Activated CD4-positive, alpha-beta T cell treated with anti-CD3 and anti-CD28 coated beads, Interleukin-2, amount 50 U/mL, for 4 hours (primary cell): ENCODE measurements at places on chromosomes 4 and X.

- no peak for DNase-seq
Measured at GRCh38 chrX:133627673-133628072, 212.4 kb upstream of the GPC4 start.

GRCh38 chrX:64204252-64204651, 1.3 kb downstream of the AMER1 start:
- no peak for DNase-seq

GRCh38 chr4:77072195-77072753, 3.5 kb downstream of the CCNI start:
- DNase-seq = peak; percentile 39

- DNase-seq = peak; percentile 3
Measured at GRCh38 chrX:53440621-53441517, 6.7 kb upstream of the HSD17B10 start.

- DNase-seq = no peak
Measured at GRCh38 chrX:101337776-101338271, 10.7 kb downstream of the TIMM8A start.

GRCh38 chr4:137226900-137227299, 305.4 kb downstream of the PCDH18 start:
- DNase-seq = no peak

DNA sequence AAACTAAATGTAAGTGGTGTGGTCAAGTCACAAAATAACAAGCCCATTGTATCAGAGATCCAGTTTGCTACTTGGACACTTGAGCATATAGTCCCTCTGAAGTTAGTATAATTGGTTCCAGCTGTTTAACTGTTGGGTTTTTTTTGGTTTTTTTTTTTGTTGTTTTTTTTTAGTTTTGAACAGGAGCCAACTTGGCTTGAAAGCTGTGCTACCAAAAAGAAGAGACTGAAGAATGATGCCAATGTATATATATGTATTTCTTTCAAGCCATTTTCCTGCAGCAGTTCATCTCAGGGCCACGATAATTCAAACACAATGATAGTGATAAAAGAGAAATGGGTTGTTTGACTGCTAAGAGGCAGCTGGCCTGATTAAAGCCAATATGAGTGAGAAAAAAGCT, 138.3 kb downstream of the PCDH18 start:
- DNase-seq = no peak

DNA sequence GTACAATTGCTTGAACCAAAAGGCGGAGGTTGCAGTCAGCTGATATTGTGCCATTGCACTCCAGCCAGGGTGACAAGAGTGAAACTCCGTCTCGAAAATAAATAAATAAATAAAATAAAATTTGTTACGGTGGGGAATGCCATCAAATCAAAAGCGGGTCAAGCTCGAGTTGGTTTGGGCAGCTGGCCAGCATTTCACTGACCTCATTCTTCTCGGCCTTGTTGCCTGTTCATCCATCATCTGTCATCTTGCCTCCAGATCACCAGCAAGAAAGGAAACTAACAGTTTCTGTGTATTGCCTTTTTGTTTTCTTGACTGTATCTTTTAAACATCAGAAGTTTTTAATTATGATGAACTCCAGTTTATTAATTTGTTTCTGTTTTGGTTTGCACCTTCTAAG, 31.5 kb upstream of the KLHL2 start:
- DNase-seq = no peak

DNA sequence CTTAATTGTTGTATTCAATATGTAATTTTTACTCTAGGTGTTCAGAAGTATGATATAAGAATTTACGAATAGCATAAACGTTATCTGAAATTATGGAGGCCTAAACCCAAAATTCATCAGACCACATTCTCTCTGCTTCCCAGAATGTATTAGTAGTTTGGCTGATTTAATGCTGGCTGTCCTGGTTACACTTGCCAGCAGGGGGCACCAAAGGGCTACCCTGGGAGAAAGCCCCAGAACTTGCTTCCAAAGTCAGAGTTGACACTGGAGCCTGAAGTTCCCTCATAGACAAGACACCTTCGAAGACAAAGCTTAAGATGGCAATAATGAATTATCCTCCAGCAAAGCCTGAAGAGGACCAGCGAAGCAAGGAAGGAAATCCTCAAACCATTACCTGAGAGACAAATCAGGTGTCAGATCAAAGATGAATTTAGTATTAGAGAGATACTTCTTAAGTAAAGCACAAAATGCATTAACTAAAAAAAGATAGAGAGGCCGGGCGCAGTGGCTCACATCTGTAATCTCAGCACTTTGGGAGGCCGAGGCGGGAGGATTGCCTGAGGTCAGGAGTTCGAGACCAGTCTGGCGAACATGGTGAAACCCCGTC, 11.3 kb upstream of the ANOS1 start:
- DNase-seq = peak; percentile 50

- DNase-seq = no peak
Measured at GRCh38 chr4:184368290-184368689, 106.1 kb downstream of the IRF2 start.

GRCh38 chrX:19555236-19555635, 39.9 kb upstream of the MAP3K15 start:
- no peak for DNase-seq

DNA sequence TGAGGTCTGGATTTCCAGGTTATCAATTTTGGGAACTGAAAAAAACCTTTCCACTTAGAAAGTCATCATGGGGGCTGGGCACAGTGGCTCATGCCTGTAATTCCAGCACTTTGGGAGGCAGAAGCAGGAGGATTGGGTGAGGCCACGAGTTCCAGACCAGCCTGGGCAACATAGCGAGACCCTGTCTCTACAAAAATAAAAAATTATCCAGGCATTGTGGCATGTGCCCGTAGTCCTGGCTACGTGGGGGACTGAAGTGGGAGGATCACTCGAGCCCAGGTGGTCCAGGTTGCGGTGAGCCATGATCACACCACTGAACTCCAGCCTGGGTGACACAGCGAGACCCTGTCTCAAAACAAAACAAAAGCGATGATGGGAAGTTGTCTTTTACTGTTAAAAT, 7.9 kb downstream of the TENM3 start:
- no peak for DNase-seq

DNA sequence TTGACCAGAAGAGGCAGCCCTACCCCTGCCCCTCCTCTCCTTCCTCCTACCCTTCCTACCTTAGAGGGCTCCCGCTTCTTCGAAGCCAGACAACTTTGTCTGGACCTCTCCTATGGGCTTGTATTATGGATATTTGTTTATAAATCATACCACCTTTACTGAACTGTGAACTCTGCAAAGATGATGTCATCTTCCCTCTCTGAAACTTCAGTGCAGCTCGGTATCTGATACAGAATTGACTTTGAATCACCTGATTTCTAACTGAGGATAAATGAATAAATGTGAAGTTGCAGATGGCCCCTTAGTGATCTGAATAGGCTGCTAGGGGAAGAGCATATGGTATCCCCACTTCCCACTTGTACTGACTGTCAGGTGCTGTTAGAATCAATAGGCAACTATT, 1.1 kb upstream of the OTC start:
- no peak for DNase-seq

DNA sequence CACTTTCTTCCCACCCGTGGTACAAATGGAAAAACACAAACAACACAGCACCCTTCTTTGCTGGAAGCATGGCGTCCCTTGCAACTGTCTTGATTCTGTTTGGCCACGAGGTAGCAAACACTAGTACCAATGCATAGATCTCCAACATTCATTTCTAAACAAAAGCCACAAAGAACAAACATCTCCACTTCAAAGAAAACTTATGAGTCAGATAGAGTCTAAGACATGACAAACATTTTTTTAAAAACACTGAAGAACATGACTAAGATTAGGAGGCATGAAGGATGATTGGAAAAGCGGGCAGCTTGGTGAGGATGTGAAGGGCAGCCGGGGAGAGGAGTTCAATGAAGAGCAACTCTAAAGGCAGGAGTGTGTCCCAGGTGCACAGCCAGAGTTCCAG, 197.6 kb upstream of the FAM9B start:
- no peak for DNase-seq

DNA sequence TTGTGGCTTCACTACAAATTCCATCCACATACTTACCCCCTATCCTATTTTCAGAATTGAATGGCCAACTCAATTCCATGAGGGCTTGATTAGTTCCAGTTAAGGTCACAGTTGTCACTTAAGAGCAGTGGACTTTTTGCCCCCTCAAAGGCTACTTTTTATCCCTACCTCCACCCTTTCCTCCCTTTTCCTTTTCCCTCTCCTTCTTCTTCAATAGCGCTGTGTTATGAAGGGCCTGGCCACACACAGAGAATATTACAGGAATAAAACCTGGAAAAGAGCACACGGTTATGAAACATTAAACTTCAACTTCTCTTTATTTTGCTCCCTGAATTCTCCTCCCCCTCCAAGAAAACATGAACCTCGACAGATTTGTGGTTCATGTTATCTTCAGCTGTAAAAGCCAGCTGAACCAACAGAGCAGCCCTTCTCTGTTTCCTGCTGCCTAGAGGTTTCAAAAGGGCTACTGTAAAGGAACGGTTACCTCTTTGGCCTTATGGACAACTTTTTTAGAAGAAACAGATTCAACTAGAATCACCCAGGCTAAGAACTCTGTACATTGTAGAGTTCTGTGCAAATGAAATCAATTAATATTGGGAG, 87.0 kb upstream of the RPL34 start:
- no peak for DNase-seq

DNA sequence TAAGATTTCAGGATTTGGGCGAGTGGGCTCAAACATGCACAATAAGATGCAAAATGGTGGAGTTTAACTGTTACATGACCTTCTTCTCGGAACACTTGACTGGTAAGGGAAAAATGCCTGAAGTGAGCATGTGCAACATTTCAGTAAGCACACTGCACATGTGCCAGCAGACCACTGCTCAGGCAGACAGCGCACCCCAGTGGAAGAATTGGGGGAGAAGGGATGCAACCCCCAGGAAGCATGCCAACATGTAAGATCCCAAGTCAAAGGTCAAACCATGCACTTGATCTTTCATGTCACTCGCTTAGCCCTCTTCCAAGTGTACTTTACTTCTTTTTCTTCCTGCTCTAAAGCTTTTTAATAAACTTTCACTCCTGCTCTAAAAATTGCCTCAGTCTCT, 256.3 kb downstream of the CENPC start:
- DNase-seq = no peak

DNA sequence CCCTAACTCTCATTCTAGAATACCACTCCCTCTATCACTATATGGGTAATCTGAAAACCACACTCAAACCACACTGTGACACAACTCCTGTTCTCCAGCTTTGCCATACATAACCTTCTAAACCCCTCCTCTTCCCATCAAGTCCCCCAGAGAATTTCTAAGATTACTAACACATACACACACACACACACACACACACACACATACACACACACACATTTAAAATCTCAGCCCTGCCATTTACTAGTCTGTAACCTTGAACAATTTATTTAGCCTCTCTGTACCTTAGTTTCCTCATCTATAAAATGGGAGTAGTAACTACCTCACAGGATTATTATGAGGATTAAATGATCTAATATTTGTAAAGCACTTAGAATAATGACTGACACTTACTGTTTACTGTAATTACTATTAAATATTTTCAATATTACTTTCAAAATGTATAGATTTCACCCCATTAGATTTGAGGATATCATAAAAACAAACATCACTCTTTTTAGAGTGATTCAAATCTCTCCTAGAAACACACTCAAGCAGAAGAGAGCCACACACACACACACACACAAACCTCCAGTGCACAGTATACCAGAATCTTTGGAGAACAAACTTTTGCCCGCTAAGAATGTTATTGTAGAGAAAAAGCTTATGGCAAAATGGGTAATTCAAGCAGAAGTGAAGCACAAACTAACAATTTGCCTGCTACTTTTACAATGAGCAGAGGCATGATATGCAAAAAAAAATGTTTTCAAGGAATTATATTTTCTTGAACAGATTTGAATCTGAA, 3.8 kb downstream of the ANKRD50 start:
- DNase-seq = no peak

DNA sequence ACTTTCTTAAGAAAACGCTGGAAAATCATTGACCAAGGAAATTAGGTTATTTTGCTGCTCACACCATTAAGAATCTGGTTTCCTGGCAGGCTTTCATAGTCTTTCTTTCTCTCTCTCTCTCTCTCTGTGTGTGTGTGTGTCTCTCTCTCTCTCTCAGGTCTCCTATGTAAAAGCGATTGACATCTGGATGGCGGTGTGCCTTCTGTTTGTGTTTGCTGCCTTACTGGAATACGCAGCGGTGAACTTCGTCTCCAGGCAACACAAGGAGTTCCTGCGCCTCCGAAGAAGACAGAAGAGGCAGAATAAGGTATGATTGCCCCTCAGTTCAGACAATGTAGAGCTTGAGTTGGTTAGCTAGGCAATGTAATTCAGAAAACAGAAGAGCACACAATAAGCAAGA, 161.2 kb downstream of the GLRA2 start:
- no peak for DNase-seq

DNA sequence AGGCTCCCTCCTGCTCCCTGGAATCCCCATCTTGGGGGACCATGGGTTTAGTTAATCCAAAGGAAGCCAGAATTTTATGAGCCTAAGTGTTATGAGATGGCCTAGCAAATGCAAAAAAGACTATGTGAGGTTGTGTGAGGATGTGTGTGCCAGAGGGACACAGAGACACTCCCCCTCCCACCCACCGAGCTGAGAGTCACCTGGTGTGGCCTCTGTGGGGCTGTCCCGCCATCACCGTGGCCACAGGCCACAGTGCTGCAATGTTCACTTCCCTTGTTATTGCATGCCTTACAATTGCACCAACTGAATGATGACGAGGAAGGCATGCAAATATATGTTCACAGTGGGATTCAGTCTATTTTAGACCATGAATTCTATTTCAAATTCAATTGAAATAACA, 601 bp upstream of the FGFBP2 start:
- DNase-seq = no peak

GRCh38 chr4:184860018-184860779, 34.4 kb upstream of the ACSL1 start:
- DNase-seq = no peak

- no peak for DNase-seq
Measured at GRCh38 chr4:17647927-17648326, 33.5 kb downstream of the MED28 start.

- no peak for DNase-seq
Measured at GRCh38 chr4:87017580-87018342, 83.0 kb downstream of the AFF1 start.

DNA sequence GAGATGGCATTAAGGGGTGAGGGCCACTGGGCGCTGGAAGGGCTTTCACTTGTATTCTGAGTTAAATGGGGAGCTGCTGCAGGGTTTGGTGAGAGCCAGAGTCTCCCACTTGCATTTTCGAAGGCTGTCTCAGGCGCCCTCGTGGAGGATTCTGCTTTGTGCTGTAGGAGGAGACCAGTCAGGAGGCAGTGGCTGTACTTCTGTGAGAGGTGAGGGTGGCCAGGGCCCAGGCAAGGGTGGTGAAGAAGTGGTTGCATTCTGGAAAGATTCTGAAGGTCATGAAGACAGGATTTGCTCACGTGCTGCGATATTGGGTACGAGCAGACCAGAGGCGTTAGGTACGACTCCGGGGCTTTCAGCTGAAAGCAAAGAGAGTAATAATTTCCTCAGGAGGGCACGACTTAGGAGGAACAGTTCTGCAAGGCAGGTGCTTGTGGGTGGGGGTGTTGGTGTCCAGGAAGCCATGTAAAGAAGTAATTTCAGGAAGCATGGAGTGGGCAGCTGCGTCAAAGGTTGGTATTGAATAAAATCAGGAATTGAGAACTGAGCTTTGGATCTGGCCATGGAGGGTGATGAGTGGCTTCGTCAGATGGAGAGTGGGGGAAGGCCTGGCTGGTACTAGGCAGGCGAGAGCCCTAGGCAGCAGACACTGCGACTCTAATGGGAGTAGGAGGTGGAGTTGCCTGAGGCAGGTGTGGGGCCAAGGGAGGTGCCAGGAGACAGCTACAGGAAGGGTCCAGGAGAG, 18.2 kb downstream of the PIGG start:
- DNase-seq = no peak

- no peak for DNase-seq
Measured at GRCh38 chrX:122363112-122363795, 820.8 kb upstream of the GRIA3 start.

- DNase-seq = no peak
Measured at GRCh38 chr4:41751449-41752061, 3.0 kb upstream of the PHOX2B start.
